Adrenal gland (tissue), 19 donors: ENCODE measurements at places on chromosomes 3 and 15. TPM values are rescaled to one million over a fixed set of nuclear protein-coding genes. Genes with fewer than 3 reads are reported as not detected.

Gene CERS3
- not detected for total RNA-seq

- DNase-seq, result no peak
These were observed 5.0 kb upstream of the HES1 start for GRCh38 chr3:194130807-194131589.

Gene TEX9
- 10.4 TPM for total RNA-seq

Gene SERPINI1
- total RNA-seq, result 17.1 TPM

GRCh38 chr3:126360714-126361060 lies 3.5 kb upstream of the KLF15 start:
- DNase-seq, result no peak

Gene GP5
- not detected for total RNA-seq

DNA sequence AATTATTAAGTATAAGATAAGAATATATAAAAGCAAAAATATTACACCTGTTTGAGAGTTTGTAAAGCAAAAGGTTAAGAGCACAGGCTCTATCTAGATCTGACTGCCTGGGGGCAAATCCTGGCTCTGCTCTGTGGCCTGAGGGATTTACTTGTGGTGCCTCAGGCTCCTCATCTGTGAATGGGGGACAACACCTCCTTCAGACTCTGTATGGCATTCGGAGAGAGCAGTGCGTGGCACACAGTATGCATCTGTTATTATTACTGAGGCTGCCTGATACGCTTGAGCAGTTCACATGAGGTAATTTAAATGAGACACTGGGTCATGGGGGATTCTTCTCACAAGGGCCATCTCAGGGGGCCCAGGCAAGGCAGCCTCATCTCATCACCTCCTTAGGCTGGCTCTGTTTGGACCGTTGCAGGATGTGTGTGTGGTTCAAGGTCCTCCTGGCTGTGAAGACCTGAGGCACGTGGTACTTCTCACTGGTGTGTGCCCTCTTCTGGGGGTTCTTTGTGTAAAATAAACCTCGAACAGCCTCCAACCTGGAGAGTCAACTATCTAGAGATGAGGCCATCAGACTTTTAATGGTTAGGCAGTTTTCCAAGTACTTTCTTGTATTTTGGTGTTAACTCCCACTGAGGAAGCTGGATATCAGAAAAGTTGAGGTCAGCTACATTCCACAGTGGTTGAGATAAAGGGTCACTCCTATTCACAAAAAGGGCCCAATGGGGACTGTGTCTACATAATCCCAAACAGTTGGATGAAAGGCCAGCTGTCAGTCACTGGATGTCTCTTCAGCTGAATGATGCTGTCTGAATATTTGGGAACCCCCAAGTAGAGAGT lies 9.0 kb downstream of the GNB5 start:
- no peak for DNase-seq

- no peak for DNase-seq
These were observed 104.5 kb downstream of the RARB start for GRCh38 chr3:25532431-25533162.

GRCh38 chr3:171807806-171808205 lies 2.5 kb downstream of the PLD1 start:
- DNase-seq, result no peak

DNA sequence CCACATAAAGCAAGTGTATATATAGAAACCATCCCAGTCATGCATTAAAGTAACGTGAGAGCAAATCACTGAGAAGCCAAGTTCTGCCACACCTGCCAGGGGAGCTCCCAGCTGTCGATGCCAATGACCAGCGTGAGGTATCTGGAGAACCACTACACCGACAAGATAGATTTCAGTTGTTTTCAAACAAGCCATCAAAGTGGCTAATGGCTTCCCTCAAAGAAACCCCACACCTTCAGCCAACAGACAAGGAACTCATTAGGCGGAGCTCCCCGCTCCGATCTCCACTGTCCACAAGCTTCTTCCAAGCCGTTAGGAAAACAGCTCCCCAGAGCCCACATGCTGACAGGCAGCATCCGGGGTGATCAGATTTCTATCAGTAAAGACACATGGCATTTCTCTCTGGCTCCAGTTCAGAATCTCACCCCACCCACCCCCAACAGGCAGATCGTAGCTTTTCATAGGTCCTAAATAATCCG lies 54.2 kb upstream of the SPATA12 start:
- no peak for DNase-seq

GRCh38 chr3:171704002-171704401 lies 106.3 kb downstream of the PLD1 start:
- peak; percentile 23 for DNase-seq

- DNase-seq, result peak; percentile 97
These were observed 1.5 kb upstream of the LIMD1 start for GRCh38 chr3:45592830-45593707.

DNA sequence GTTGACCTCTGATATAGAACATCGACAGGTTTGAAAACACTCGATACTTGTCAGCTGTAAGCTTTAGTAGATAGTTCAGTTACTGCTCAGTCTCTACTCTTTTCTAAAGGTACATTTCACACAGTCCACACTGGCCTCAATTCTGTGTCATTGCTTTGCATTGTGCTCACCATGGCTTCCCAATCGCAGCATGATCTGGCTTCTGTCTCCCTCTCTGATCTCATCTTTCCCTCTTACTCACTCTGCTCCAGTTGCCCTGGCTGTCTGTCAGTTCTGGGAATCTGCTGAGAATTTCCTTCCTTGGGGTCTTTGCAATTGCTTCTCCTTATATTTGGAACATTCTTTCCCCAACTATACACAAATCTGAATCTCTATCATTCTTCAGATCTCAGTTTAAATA lies 80.6 kb downstream of the GTF2E1 start:
- no peak for DNase-seq

GRCh38 chr3:59406943-59407342 lies 357.1 kb upstream of the CFAP20DC start:
- no peak for DNase-seq

DNA sequence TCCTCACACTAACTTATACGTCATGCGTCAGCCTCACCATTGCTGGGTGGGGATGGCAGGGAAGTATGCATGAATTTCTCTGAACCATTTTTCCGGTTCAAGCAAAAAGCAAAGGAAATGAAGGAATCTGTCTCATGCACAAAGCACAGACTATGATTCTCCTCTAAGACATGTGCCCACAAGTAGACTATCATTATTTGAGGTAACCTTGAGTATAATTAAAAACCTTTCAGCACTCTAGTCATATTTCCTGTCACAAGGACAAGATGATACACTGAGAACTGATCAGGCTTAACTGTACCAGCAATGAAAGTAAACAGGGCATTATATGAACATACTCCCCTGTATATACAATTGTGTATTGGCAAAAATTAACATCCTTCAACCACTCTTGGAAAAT lies 56.7 kb upstream of the TSC22D2 start:
- DNase-seq, result no peak

GRCh38 chr3:111570404-111571030 lies 24.6 kb downstream of the ZBED2 start:
- no peak for DNase-seq

GRCh38 chr3:58591517-58592510 lies 14.6 kb upstream of the FAM107A start:
- no peak for DNase-seq

Gene TMEM62
- total RNA-seq, result 11.3 TPM

DNA sequence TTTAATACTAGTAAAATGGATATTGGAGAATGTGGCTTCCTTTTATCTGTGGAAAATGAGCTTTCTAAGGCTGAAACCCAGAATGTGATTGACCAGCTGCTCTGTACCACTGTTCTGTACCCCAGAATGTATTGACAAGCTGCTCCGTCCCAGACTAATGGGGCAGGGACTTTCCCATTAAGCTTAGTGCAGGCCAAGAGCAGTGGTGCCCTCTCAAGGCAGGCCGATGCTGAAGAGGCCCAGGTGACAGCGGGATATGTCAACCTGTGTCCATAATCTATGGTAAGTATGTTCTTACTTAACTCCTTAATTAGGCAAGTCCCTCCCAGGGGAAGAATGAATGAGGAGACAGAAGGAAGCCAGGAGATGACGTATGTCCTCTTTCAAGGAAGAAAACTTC lies 31.1 kb downstream of the SGO1 start:
- DNase-seq, result no peak

GRCh38 chr15:63494408-63494807 lies 10.0 kb upstream of the USP3 start:
- no peak for DNase-seq

Gene SST
- 3.0 TPM for total RNA-seq

- no peak for DNase-seq
These were observed 5.7 kb upstream of the BLM start for GRCh38 chr15:90711418-90711824.

DNA sequence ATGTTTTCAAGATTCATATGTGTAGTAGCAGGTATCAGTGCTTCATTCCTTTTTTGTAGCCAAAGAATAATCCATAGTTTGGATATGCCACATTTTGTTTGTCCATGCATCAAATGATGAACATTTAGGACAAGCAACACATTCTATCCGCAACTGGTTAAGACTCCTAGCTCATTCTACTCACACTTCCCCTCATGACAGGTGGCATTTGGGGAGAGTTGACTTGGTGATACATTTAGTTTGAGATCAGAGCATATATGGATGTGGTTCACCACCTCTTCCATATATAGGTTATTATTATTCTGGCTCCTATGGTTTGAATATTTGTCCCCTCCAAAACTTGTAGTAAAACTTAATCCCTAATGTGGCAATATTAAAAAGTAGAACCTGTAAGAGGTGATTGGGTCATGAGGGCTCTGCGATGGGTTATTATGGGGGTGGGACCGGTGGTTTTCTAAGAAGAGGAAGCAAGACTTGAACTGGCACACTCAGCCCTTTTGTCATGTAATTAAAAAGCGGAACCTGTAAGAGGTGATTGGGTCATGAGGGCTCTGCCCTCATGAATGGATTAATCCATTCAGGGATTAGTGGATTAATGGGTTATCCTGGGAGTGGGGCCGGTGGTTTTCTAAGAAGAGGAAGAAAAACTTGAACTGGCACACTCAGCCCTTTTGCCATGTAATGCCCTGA lies 75.3 kb upstream of the HRH1 start:
- DNase-seq, result peak; percentile 20

- DNase-seq, result no peak
These were observed 24.0 kb upstream of the SPRED1 start for GRCh38 chr15:38228618-38229017.

DNA sequence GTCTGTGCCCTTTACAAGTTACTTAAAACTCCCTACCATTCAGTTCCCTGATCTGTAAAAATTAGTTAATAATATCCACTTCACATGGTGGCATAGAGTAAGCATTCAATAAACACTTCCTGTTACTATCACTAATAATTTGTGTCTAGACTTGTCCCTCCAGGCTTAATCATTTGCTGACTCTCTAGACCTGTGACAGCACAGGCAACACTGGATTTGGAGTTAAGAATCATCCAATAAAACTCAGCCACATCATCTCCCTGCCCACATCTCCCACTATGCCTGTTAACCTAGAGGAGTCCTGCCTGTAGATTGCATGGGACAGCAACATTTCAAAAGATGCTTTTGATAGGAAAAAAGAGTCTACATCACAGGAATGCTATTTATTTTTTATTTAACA lies 564.6 kb downstream of the MFSD1 start:
- no peak for DNase-seq

Gene PLSCR2
- total RNA-seq, result not detected

Gene ZBTB20
- 122 TPM for total RNA-seq

DNA sequence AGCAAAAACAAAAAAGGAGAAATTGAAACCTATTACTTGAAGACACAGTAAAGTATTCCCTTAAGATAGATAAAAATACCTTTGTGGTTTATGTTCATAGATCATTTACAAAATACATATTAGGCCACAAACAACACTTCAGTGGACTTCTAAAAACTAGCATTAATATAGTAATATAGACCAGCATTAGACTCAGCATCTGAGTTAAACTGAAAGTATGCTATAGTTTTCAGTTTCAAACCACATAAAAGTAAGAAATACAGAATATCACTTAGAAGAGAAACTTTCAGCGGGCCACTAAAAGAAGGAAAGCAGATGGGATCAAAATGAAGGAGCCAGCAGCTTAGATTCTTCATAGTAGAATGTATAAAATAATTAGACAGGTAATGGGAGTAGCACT lies 86.6 kb downstream of the MSL2 start:
- no peak for DNase-seq

DNA sequence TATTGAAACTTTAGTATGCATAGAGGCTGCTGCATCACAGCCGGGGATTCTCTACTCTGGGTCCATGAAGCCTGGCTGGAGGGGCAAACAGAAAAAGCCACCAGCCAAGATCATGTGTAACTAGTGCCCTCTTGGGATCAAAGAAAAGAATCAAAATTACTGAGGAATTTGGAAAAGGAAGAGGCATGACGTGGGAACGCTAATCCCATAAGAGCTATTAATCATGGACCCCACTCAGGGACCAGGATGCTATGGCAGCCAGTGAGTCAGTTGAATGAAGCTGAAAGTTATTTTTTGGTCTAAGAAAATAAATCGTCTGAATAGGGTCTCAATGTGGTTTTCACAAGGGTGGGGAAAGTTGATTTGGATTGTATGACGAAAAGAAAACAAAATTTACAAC lies 1165.1 kb downstream of the ROBO2 start:
- no peak for DNase-seq

- DNase-seq, result no peak
These were observed 1045.0 kb downstream of the FHIT start for GRCh38 chr3:60206206-60206605.

Gene FANCD2
- total RNA-seq, result 2.6 TPM

Gene GPR62
- total RNA-seq, result 0.23 TPM

GRCh38 chr3:190811775-190812480 lies 50.6 kb downstream of the GMNC start:
- DNase-seq, result peak; percentile 61

Gene CLDN18
- 0.17 TPM for total RNA-seq

Gene ARIH2
- total RNA-seq, result 127 TPM

Gene GPR160
- 1.2 TPM for total RNA-seq

Gene IGDCC3
- not detected for total RNA-seq

DNA sequence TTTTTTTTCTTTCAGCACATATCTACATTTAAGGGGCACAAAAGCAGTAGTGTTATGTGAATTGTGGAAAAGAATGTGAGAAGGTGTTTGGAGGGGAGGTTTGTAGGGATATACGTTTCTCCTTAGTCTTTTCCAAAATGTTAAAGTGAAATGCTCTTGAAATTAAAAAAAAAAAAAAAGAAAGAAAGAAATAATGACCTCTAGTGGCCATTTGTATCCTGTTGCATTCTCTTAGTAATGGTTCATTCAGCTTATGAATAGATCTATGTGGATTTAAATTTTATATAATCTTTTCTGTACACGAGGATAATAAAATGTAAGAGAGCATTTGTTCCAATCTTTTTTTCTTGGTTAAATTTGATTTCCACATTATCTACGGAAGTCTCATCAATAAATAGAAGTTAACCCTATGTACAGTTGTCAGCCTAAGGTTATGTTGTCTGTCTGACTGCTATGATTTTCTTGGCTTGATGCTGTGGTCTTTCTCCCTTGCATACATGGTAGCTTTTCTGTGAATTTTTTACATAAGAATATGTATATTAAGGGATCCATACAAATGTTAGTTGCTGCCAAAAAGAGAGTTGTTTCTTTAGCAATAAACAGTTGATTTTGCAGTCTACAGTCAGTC lies 1.7 kb downstream of the P2RY13 start:
- no peak for DNase-seq

Gene RTP1
- total RNA-seq, result not detected

- DNase-seq, result peak; percentile 84
These were observed 1.1 kb upstream of the SPTBN5 start for GRCh38 chr15:41894791-41895463.

GRCh38 chr3:146914409-146914808 lies 309.3 kb upstream of the PLSCR5 start:
- DNase-seq, result no peak
